ENCODE measurements at places on chromosomes 3 and 15. TPM values are rescaled to one million over a fixed set of nuclear protein-coding genes. Genes with fewer than 3 reads are reported as not detected.
A peak's percentile ranks its signal among the peaks of the same experiment; 100 is the strongest.

The OR5H15 gene
- not detected for polyA plus RNA-seq

The THAP10 gene
- polyA plus RNA-seq, result 2.8 TPM

The TGM4 gene
- 0.10 TPM for polyA plus RNA-seq

GRCh38 chr3:151011427-151011826 lies 38.9 kb upstream of the CLRN1 start:
- peak; percentile 21 for DNase-seq

DNA sequence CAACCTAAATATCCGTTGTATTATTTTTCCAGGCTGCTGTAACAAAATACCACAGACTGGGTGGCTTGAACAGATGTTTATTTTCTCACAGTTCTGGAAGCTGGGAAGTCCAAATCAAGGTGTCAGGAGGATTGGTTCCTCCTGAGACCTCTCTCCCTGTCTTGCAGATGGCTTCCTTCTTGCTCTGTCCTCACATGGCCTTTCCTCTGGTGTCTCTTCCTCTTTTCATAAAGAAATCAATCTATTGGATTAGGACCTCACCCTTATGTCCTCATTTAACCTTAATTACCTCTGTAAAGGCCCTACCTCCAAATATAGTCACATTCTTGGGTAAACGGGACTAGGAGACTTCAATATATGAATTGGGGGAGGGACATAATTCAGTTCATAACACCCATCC lies 89.2 kb upstream of the PLCL2 start:
- no peak for DNase-seq

- DNase-seq, result no peak
These were observed 15.2 kb downstream of the ABCC5 start for GRCh38 chr3:184002469-184002868.

DNA sequence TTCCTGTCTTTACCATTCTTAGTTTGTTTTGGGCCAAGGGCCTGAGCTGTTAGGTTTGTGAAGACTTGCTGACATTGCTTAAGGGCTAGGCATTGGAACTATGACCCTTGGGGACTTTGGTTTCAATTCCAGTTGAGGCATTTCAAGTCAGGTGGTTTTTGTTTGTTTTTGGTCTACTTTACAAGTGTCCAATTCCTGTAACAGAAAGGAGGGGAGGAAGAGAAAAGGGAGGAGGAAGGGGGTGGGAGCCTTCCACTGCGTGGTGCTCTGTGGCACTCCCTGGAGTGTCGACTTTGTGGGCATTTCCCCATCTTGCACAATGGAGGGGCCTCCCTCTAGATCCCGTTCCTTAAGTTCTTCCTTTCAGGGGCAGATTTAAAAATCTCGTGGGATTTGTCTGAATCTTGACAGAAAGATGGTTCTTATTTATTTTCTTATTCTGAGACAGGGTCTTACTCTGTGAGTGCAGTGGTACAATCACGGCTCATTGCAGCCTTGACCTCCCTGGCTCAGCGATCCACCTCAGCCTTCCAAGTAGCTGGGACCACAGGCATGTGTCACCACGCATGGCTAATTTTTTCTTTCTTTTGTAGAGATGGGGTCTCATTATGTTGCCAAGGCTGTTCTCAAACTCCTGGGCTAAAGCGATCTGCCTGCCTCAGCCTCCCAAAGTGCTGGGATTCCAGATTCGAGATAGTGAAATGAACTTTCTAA lies 59.5 kb upstream of the RYK start:
- DNase-seq, result no peak

- no peak for DNase-seq
These were observed 64.9 kb upstream of the SELENOK start for GRCh38 chr3:53956586-53956985.

DNA sequence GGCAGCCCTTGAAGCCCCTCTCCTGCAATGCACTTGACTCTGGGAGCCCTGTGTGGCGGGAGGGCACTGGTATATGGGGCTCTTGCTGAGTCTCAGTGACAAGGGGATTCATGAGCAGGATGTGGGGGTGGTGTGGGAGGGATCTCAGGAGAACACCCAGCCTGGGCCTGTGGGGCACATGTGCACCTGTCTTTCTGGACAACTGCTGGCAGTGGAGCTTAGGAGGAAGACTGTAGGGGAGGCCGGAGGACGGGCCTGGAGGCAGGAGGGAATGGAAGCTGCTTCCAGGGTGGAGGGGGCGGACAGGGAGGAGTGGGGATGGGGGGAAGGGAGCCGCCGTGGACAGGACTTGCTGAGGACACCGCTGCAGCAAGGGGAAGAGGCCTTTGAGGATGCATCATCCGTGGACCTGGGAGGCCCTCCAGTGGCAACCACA lies 10.8 kb upstream of the SNRPA1 start:
- DNase-seq, result no peak

GRCh38 chr3:178795349-178795748 lies 259.1 kb downstream of the KCNMB2 start:
- DNase-seq, result no peak

DNA sequence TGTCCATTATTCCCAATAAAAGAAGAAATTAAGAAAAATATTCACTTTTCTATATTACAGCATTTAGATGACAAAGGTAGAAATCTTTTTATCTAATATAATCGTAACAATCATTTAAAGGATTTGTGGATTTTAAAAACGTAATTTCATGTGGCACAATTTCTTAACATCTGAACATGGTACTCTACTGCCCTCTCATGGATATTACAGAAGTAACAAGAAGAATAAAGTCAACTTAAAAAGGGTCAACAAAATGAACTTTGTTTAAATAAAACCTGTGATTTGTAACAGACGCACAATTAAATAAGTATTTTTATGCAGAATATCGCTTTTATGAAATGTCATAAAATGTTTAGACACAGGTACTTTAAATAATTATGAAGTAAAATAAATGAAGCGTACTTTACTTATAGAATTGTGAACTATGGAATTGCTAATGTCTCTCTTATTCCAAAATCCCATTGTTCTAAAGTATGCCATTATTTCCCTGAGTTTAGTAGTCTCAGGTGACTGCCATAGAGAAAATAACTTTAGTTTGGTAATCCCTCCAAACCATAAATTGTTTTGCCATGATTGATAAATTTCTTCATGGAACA lies 366.8 kb upstream of the ZNF385D start:
- DNase-seq, result peak; percentile 62

DNA sequence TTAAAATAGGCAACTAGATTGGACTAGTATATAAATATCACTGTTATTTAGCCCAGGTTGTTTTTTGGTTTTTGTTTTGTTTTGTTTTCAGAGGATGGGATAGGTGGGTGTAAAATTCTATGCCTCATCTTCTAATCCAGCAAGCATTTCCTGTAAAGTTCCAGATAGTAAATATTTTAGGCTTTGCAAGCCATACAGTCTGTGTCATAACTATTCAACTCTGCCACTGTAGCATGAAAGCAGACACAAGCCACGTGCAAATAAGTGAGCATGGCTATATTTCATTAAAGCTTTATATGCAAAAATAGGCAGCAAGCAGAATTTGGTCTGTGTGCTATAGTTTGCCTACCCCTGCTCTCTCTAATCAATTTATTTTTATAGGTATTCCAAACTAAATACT lies 657.3 kb upstream of the TGFBR2 start:
- DNase-seq, result peak; percentile 35

- DNase-seq, result peak; percentile 0
These were observed 969.4 kb downstream of the NTRK3 start for GRCh38 chr15:87287156-87287555.

DNA sequence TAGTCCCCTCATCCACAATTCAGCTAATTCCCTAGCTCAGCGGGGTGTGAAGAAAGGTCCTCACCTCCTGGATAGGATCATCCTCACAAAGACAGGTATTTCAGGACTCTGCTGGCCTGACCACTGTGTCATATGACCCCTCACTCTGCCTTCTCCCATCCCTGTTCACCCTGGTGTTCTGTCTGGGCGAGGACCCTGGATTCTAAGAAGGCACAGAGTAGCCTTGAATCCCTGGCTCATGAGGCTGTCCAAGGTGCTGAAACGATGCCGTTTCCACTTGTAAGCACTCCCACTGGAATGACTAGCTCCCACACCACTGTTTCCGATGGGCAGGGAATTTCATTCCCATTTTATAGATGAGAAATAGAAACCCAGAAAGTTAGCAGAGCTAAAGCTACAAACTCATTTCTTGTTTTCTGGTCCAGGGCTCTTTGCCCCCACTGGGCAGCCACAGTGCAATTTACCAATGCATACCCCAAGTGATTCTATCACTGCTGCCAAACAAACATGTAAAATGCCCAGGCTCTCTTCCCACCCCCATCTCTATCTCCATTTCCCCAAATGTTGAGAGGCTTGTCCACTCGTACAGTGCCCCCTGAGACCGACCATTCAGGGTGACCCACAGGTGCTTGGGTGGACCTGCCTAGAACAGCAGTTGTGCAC lies 83.2 kb downstream of the RAB11A start:
- DNase-seq, result peak; percentile 65

Data from IMR-90 (cell line).